NB4 (cell line): ENCODE measurements at places on chromosomes 5 and 9.

- DNase-seq = no peak
Measured at GRCh38 chr5:1127959-1128785, 16.3 kb upstream of the SLC12A7 start.

DNA sequence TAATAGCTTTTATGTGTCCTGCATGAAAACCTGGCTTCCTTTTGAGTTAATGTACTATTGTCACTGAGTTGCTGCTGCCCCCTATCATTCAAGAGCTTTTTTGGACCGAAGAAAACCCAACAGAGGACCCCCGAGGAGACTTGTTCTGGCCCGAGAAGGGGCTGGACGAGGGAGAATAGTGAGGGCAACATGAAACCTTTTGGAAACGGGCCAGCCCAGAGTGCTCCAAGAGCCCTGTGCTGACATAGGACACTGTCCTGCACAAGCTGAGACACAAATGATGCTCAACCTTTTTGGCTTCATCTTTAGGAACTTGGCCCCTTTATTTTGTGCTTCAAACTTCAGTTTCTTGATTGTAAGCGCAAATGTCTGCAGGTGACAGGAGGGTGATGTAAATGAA lies 4.0 kb upstream of the GADD45G start:
- DNase-seq = no peak

GRCh38 chr5:154767576-154767975 lies 12.4 kb downstream of the LARP1 start:
- DNase-seq = no peak

DNA sequence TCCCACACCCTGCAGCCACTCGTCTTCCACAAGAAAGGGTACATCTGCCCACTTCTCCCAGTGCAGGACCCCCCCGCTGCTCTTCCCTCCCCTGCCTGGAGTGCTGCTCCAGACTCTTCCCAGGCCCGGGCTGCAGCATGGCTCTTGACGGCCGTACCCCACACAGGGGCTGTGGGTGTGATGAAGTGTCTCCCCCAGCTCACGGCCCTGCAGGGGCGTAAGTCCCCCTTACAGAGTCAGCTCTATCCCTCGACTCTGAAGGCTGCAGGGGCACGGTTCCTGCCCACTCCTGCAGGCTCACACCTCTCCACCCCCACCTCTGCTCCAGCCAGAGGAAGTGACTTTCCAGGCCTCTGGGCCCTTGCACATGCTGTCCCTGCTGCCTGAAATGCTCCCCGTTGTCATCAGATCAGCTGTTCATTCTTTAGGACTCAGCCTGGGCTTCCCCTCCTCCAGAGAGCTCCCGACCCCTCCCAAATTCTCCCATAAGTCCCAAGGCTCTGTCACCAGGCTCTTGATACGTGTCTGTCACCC lies 180.6 kb upstream of the IER5L start:
- no peak for DNase-seq

- DNase-seq = no peak
Measured at GRCh38 chr5:150285114-150285513, 4.5 kb downstream of the CAMK2A start.

DNA sequence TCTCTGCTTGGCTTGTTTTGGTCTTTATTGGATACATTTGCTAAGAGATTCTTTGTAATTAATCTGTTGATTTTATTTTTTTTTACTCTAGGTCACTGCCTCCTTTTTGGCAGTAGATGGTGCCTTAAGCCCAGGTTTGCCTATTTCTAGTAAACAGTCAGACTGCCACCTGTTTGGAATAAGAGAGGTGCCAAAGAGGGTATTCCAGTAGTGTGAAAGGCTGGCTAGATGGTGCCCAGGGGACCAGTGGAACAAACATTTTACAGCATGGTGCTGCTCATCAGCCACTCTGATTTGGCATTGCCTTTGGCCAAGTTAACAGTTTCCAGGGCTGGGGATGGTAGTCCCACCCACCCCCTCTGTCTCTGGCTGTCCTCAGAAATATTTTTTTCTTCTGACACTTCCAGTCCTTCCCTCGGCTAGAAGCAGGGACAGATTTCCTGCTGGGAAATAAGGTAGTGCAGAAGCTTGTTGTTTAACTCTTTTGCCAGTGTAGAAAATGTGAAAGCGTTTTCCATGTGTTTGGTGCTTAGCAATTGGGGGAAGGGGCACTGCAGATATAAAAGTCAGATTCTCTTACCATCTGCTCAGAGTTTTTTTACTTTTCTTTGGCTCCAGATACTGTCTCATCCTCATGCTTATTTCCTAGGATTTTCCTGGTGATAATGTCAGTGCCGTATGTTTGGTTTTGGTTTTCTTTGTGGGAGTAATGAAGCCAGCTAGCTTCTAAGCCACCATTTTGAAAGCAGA lies 36.6 kb upstream of the FBXL7 start:
- DNase-seq = no peak
